ENCODE measurements at places on chromosomes 4 and X. TPM values are rescaled to one million over a fixed set of nuclear protein-coding genes. Genes with fewer than 3 reads are reported as not detected.

The CORIN gene
- 0.25 TPM for polyA plus RNA-seq

The GLRA2 gene
- polyA plus RNA-seq, result 18.6 TPM

The ARR3 gene
- polyA plus RNA-seq, result not detected

The MAGEA12 gene
- not detected for polyA plus RNA-seq

The RAB40A gene
- 1.9 TPM for polyA plus RNA-seq

The SLIT2 gene
- 29.0 TPM for polyA plus RNA-seq

The TACR3 gene
- polyA plus RNA-seq, result 0.04 TPM

The ARAF gene
- 25.0 TPM for polyA plus RNA-seq

The CT45A5 gene
- not detected for polyA plus RNA-seq

The SPANXD gene
- polyA plus RNA-seq, result not detected

The CT55 gene
- polyA plus RNA-seq, result not detected

The MGARP gene
- 1.9 TPM for polyA plus RNA-seq

The ZNF718 gene
- polyA plus RNA-seq, result 11.4 TPM

The CCSER1 gene
- polyA plus RNA-seq, result 23.6 TPM

The TMPRSS11A gene
- not detected for polyA plus RNA-seq

The APLN gene
- 0.38 TPM for polyA plus RNA-seq

The IL2RG gene
- not detected for polyA plus RNA-seq

The PAGE2 gene
- not detected for polyA plus RNA-seq

The FRG2 gene
- polyA plus RNA-seq, result not detected

The BTC gene
- not detected for polyA plus RNA-seq

The MAMLD1 gene
- 2.0 TPM for polyA plus RNA-seq

The FRMPD3 gene
- polyA plus RNA-seq, result 0.32 TPM

The HELT gene
- polyA plus RNA-seq, result not detected

The TBCK gene
- 53.8 TPM for polyA plus RNA-seq

The SMIM43 gene
- polyA plus RNA-seq, result 0.17 TPM

The RGS12 gene
- polyA plus RNA-seq, result 66.4 TPM

The MAGED4 gene
- polyA plus RNA-seq, result 320 TPM

The ADH4 gene
- polyA plus RNA-seq, result not detected

The CYTL1 gene
- polyA plus RNA-seq, result not detected

The PHOX2B gene
- not detected for polyA plus RNA-seq

The OTUD6A gene
- not detected for polyA plus RNA-seq

The PCDH18 gene
- 0.80 TPM for polyA plus RNA-seq

The IL1RAPL1 gene
- polyA plus RNA-seq, result not detected

The ITM2A gene
- not detected for polyA plus RNA-seq

The TSPAN6 gene
- 63.3 TPM for polyA plus RNA-seq

The BMX gene
- polyA plus RNA-seq, result not detected

The CXCL8 gene
- not detected for polyA plus RNA-seq

The DOK7 gene
- 0.66 TPM for polyA plus RNA-seq
